ENCODE measurements at places on chromosomes 12 and 14. TPM values are rescaled to one million over a fixed set of nuclear protein-coding genes. Genes with fewer than 3 reads are reported as not detected.

Gene HCAR3
- total RNA-seq, result not detected

Gene KRT72
- total RNA-seq, result not detected

Gene BBOF1
- 3.7 TPM for total RNA-seq

Gene AKAP5
- 0.30 TPM for total RNA-seq

Gene ARF6
- total RNA-seq, result 76.3 TPM

Gene MOAP1
- total RNA-seq, result 13.7 TPM

Gene TRIP11
- 12.0 TPM for total RNA-seq

Gene FAM181A
- total RNA-seq, result not detected

Gene MDGA2
- not detected for total RNA-seq

Gene LRRC43
- total RNA-seq, result not detected

Gene EAPP
- 34.2 TPM for total RNA-seq

Gene AJUBA
- total RNA-seq, result 32.6 TPM

Gene NOVA1
- 3.8 TPM for total RNA-seq

Gene DIO3
- total RNA-seq, result not detected

Gene RASSF3
- total RNA-seq, result 30.0 TPM

Gene CLEC4D
- not detected for total RNA-seq

Gene DIABLO
- total RNA-seq, result 64.6 TPM

Gene APOF
- not detected for total RNA-seq

Gene ESR2
- total RNA-seq, result 0.09 TPM

Gene FGF23
- not detected for total RNA-seq

Gene SCNN1A
- total RNA-seq, result 13.7 TPM

All from A549 treated with GW870086 at 1 μM for 4 hours (cell line).